ENCODE measurements at places on chromosomes 5 and 9.

- no peak for DNase-seq
Measured at GRCh38 chr5:1227667-1228066, 2.5 kb downstream of the SLC6A18 start.

DNA sequence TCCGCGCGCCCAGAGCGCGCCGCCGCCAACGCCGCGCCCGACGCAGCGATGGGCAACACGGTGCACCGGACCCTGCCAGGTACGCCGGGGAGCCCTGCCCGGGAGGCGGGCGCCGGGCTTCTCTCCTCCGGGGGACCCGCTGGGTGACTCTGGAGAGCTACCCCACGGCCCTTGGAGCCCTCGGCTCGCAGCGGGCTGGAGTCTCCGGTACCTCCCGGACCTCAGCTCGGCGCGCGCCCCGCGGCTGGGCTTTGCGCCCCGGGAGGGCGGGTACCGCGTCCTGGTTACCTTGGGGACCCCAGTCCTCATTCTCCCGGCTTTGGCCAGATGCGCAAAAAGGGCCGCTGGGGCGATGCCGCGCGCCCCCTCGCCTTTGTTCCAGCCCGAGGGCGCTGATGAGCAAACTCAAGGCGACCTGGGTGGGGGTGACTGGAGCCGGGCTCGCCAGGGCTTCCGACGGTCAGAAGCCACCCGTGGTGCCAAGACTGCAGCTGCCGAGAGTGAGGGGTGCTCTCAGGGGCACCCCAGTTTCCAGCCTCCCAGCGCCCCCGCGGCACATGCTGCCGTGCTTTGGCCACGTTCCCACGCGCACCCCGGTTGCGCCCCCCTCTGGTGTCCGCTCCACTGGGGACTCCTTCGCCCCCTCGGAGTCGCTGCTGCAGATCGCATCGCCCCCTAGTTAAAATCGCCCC, 442 bp downstream of the NEURL1B start:
- no peak for DNase-seq

- no peak for DNase-seq
Measured at GRCh38 chr5:159440235-159440634, 109.9 kb upstream of the IL12B start.

DNA sequence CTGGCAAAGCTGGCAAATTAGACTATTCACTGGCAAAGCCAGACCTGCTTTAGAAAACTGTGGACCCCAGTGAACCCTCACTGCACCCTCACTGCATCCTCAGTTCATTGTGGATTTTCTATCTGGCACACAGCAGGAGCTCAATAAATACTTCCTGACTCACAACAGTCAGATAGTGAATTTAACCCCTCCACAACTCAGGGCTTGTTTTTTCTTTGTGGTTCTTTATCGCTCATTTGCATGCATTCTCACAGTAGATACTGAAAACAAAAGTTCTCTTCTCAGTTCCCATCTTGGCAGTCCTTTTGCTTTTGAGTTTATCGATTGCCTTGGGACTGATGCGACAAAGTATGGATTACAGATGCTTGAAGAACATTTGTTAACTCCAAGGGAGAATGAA, 99.8 kb downstream of the ACTL7B start:
- DNase-seq, result no peak

DNA sequence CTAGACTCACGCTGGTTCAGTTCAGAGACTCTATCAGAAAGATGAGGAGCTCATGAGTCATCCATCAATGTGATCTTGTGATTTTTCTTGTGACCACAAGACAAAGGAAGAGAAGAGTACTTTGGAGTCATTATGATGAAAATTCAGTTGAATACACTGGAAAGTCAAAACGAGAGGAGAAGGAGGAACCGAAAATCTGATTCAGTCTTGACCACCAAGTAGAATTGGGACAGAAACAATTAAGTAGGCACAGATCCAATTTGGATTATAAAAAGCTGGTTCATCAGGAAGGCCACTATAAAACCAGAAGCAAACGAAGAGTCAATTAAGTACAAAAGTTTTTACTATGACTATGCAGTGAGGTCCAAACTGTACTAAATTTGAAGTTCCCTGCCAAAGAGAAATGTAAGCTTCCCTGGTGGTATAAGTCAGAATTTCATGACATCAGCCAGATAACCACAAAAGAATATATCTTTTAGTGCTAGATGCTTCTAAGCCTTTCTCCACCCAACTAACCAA, 90.9 kb downstream of the THBS4 start:
- DNase-seq, result peak; percentile 17
